ENCODE measurements at places on chromosomes 4 and X. TPM values are rescaled to one million over a fixed set of nuclear protein-coding genes. Genes with fewer than 3 reads are reported as not detected.

Gene OTC
- total RNA-seq, result not detected

Gene TSPAN7
- not detected for total RNA-seq

Gene SLBP
- total RNA-seq, result 132 TPM

Gene CXorf65
- 21.1 TPM for total RNA-seq

Gene DDX53
- not detected for total RNA-seq

Gene GRSF1
- 71.0 TPM for total RNA-seq

Gene IGFBP7
- total RNA-seq, result 0.18 TPM

Gene FAM47E
- not detected for total RNA-seq

Gene CNKSR2
- 10.7 TPM for total RNA-seq

Gene RENBP
- total RNA-seq, result 10.6 TPM

Gene MAGEA8
- total RNA-seq, result not detected

Gene ALAS2
- not detected for total RNA-seq

Gene RBMXL3
- not detected for total RNA-seq

Gene ADH7
- not detected for total RNA-seq

Gene IL13RA2
- not detected for total RNA-seq

Gene CASK
- 40.1 TPM for total RNA-seq

Gene FGFBP1
- total RNA-seq, result not detected

Gene FGFR3
- total RNA-seq, result 0.30 TPM

Gene EXOC1L
- total RNA-seq, result not detected

Gene SLC9A7
- total RNA-seq, result 22.5 TPM

Gene FAM184B
- not detected for total RNA-seq

Gene HSPA4L
- total RNA-seq, result 0.80 TPM

Gene CPLX1
- total RNA-seq, result 0.86 TPM

Gene ZCCHC4
- total RNA-seq, result 12.7 TPM

Gene MAGEB6
- not detected for total RNA-seq

Gene SAGE1
- not detected for total RNA-seq

Gene HAND2
- total RNA-seq, result not detected
